ENCODE measurements at places on chromosomes 13 and 19.

DNA sequence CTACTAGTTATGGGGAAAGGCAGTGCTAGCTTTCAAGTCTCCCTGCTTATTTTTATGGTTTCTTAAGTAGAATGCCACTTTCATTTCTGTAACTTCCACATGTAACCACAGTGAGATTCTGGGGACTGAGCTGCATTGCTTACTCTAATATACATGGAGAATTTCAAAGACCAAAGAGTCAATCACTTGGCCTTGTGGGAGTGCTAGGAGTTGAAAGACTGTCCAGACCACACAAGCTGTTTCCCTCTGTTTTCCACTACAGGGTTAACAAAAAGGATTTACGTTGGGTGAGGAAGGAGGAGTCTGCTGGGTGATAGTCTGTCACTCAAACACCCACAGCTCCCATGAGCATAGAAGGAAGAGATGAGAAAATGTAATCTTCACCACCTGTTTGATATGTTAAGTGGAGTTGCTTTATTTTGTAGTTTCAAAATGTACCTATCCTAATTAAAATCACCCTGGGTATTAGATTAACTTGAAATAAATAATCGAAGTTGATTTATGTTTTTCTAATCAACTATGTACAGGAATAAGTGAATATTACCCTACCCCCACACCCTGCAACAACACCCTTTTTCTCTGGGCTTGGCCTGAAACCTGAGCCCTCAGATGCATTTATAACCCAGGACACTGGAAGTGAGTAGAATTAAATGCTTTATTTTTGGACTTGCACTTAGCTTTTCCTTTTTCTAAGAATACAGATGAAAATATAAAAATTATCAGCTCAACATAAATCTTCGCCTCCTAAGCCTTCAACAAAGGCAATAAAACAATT lies 225.8 kb upstream of the SLC10A2 start:
- no peak for DNase-seq

GRCh38 chr13:92136449-92137155 lies 738.2 kb downstream of the GPC5 start:
- DNase-seq, result no peak

DNA sequence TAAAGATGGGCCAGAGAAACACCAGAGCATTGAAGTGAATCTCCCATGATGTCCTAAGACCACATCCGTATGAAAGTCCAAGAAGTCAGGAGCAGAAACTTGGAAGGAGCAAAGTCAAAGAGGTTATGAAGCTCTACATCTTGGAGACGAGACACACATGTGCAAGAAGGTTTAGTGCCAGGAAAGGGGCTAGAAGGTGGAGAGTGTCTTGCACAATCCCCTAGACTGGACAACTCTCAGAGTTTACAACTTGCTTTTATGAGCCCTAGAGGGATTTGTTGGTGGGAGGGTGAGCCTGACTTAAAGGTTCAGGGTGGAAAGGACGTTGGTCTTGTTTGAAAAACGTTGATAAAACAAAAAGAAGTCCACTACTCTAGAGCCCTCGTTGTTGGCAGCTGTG lies 150.6 kb downstream of the GPC6 start:
- no peak for DNase-seq

DNA sequence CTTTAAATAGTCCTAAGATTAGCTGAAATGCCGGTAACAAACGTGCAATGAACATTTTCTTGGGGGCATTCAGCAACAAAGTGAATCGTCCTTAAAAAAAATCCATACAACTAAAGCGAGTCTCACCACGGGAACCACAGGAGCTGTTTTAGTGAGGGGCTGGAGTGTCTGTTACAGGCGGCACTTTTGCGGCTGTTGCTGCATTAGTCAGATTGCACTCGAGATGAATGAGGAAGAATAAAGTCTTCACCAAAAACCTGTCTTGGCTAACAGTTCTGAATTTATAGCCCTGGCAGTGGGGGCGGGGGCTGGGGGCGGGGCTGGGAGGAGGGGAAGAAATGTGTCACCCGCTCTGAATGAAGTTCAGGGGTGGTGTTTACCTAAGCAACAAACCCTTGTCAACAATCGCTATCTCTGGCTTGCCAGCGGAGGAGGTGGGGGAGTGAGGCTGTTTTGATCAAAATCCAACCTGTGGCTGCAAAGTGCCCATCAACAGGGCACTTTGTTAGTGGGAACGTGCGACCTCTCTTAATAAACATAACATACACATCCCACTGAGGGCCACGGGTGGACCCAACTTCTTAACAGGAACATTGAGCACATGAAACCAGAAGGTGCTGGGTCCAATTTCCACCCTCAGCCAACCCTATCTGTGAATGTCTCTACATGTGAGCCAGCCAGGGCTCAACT lies 44.5 kb downstream of the RFX2 start:
- DNase-seq, result peak; percentile 84

GRCh38 chr13:85590231-85590931 lies 208.8 kb downstream of the SLITRK6 start:
- no peak for DNase-seq

GRCh38 chr19:15441317-15441716 lies 8.4 kb downstream of the WIZ start:
- no peak for DNase-seq

DNA sequence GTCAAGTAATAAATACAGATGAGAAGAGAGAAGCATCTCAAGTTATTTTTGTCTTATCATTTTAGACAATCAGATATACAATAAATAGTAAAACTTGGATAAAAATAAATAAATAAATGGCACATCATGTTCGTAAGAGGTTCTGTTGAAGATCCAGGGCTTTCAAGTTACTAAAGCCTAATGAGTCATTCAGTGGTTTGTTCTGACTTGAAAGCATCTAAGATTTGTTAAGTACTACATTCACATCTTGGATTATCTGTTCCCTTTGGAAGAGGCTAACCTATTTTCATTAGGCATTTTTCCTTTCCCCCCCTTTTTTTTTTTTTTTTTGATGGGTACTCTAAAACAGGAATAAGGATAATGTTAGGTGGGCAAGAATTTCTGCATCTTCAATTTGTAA lies 429.3 kb downstream of the PCDH20 start:
- DNase-seq, result no peak

- no peak for DNase-seq
Measured at GRCh38 chr19:38055655-38056521, 148.9 kb downstream of the SIPA1L3 start.

GRCh38 chr13:100439247-100439970 lies 149.2 kb downstream of the GGACT start:
- DNase-seq, result no peak

DNA sequence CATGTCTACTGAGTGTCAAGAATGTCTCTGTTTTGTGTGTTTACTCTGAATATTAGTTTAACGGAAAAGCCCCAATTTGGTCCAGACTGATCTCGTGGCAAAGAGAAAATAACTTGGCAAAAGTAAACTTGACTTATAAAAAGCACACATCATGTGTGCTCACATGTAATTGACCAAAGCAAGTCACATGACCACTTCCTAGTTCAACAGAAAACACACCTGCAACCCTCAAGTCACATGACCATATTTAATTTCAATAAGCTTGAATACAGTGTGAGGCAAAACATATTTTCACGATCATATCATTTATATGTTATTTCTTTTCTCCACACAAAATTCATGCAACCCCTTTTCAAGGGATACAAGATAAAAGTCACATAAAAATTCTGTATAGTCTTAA lies 662.4 kb downstream of the SLITRK1 start:
- no peak for DNase-seq

- no peak for DNase-seq
Measured at GRCh38 chr13:51782026-51782710, 21.8 kb downstream of the DHRS12 start.

- DNase-seq, result no peak
Measured at GRCh38 chr13:99749271-99750019, 222.1 kb downstream of the ZIC5 start.

DNA sequence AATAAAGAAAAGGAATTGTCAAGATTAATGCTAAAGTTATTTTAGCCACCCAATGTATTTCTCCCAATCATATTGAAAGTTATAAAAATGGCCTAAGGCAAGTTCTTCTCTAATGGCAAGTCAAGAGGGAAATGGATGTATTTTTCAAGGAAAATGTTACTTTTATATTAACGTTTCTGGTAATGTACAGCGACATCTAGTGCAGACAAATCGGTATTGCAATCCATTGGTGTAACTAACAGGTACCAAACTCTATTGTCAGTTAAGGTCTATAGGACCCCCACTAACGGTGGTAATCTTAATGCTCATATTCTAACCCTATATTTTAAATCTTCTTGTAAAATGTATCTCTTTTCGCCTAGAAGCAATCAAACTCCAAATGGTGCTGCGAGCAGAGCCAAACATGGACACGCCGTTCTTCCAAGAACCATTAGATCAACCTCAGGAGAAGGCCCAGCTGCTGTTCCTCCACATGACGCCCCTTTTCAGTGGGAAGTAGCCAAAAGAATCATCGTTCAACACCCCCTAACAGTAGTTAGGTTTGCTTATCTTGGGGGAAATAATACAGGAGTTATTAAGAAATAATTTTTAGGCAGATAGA lies 98.5 kb upstream of the PABPC3 start:
- DNase-seq, result peak; percentile 49

GRCh38 chr19:49597703-49597974 lies 6.7 kb downstream of the PRR12 start:
- DNase-seq, result no peak

GRCh38 chr13:73074014-73074413 lies 15.2 kb downstream of the KLF5 start:
- DNase-seq, result no peak

Measured in CD4-positive, alpha-beta T cell treated with Interleukin-15 for 4 hours (primary cell).